ENCODE measurements at places on chromosomes 3 and 15.
A peak's percentile ranks its signal among the peaks of the same experiment; 100 is the strongest.

GRCh38 chr15:78422571-78423340, 15.3 kb upstream of the IREB2 start:
- peak; percentile 52 for DNase-seq

DNA sequence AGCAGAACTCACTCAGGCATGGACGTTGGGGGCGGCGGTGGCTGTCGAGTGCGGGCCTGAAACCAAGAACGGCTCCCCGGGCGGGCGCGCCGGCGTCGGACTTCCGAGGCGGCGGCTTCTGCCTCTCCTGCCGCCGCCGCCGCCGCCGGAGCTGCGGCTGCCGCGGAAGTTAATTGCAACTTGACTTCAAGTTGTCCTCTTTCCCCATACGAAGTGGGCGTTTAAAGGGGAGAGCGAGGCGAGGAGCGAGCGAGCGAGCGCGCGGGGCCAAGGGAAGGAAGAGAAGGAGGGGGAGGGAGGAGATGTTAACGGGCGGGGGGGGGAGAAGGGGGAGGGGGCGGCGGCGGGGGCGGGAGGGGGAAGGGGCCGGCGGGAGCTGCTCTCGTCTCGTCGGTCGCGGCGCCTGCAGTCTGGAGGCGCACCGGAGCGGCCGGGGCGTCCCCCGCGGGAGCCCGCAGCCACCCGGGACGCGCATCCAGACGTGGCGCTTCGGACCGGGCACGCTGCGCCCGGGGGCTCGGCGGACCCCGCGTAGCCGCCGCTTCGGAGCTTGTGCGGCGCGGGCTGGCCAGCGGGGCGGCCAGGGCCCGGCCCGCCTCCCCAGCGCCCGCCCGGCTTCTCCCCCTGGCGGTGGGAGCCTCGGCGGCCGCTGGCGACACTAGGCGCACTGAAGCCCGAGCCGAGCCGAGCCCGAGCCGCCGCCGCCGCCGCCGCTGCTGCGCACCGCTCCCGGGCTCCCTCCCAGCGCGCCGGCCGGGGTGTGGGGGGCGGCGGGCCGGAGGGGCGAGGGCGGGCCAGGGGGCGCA, 19.7 kb upstream of the SATB1 start:
- DNase-seq: no peak

- no peak for DNase-seq
Measured at GRCh38 chr3:129001806-129002572, 885 bp downstream of the EFCC1 start.

DNA sequence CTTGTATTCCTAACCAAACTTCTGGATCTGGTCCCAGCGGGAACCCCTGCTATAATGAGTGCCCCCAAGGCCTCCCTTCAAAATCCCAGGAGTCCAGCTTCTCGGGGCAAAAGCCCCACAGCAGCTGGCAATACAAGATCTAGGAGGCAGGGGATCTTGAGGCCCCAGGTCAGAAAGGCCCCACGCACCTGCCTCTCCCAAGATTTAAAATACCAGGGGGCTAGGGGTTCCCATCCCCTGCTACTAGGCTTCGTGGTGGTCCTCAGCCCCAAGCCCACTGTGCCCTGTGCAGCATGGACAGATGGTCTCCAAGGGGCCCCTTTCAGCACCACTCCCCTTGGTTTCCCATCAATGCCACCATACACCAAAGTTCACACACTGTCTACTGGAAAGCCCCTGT, 15.8 kb upstream of the CYP11A1 start:
- no peak for DNase-seq

- no peak for DNase-seq
Measured at GRCh38 chr3:98731720-98732285, 31.3 kb upstream of the ST3GAL6 start.

DNA sequence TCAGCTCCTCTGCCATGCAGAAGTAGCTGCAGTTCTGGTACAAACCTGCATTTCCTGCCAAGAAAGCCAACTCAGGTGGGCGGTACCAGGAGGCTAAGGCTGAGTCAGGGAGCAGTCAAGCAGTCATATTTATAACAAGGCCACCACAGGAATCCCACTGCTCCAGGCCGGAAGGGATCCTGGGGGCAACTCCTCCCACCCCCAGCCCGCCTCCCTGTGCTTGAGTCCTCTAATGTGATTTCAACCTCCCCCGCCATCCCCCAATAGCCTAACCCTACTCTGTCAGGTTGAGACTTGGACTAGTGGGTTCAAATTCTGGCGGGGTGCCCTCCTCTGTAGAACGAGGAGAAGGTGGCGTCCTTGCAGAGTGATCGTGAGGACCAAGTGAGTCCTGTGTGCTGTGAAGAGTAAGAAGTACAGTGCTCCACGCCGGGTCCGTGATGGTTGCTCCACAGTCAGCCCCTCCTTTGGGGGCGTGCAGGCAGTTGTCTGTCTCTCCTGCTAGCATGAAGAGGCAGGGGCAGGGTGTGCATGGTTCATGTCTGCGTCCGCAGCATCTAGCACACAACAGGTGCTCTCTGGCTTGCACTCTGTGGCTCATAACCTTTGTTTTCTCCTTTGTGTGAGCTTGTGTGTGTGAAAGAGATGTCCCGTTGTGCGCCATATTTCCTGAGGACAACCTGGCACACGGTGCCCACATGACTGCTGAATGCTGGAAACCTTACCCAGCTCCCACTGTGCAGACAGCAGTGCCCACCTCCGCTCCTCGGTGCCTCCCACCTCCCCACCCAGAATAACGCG, 78.3 kb downstream of the SMAD6 start:
- DNase-seq: no peak

DNA sequence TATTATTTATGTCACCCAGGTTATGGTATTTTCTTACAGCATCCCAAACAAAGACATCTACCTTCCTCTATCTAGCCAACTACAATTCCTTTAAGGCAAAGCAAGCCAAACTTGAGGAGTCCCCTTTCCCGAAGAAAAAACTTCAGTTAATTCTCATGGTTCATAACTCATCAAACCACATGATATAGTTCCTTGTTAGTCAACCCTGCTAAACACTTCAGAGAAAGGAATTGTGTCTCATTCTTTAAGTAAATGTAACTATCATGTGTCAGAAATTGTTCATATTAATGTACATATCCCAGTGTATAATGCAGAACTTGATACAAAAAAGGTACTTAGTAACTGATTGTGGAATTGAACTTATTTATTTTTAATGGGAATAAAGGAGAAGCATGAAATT, 44.4 kb downstream of the ST3GAL6 start:
- no peak for DNase-seq

Measured in Panc1 (cell line).